ENCODE measurements at places on chromosomes 1 and 21. TPM values are rescaled to one million over a fixed set of nuclear protein-coding genes. Genes with fewer than 3 reads are reported as not detected.

Gene TEKT2
- not detected for total RNA-seq

Gene ILDR2
- not detected for total RNA-seq

Gene PIGR
- 0.26 TPM for total RNA-seq

Gene IL20
- not detected for total RNA-seq

Gene FOXO6
- not detected for total RNA-seq

Gene GPR153
- 7.4 TPM for total RNA-seq

Gene ORC1
- 2.6 TPM for total RNA-seq

Gene S100A7
- total RNA-seq, result not detected

- H3K27ac ChIP-seq, result no peak overlapping the region
- no peaks in the 10 kb centered on the region for H3K4me1 ChIP-seq
- H3K36me3 ChIP-seq, result peaks cover 23% of the 10 kb centered on the region
- no peaks in the 10 kb centered on the region for H3K27me3 ChIP-seq
- no peak for DNase-seq
These were observed 7.5 kb upstream of the DPH2 start for GRCh38 chr1:43962324-43962723.

- H3K4me1 ChIP-seq, result peaks cover 46% of the 10 kb centered on the region
- H3K4me3 ChIP-seq, result no peak overlapping the region
- peaks cover 5% of the 10 kb centered on the region for H3K36me3 ChIP-seq
- no peak for DNase-seq
These were observed 42.6 kb upstream of the RALGPS2 start for GRCh38 chr1:178682429-178682828.

GRCh38 chr1:203629507-203630082 lies 3.0 kb downstream of the ATP2B4 start:
- DNase-seq, result no peak
- H3K27ac ChIP-seq, result peak overlapping the region; percentile 93
- H3K4me1 ChIP-seq, result peaks cover 54% of the 10 kb centered on the region
- peaks cover 3% of the 10 kb centered on the region for H3K27me3 ChIP-seq
- peak overlapping the region; percentile 99 for H3K4me3 ChIP-seq

DNA sequence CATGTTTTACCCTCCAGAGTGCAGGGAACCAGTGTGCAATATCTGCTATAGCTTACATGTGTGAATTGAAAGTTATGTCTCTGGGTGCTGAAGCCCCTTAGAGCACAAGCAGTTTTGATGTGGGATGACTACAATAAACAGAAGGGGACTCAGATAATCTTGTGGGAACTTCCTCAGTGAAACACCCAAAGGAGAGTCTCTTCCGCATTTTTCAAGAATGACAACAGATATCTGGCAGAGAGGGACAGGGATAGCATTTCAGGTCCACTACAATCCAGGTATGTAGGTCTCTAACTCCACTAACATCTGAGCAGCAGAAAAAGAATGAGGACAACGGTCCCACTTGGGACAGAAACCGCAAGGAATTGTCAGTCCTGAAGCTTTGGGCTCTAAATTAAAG lies 67.6 kb upstream of the PDE4B start:
- H3K4me1 ChIP-seq, result peaks cover 11% of the 10 kb centered on the region
- H3K27me3 ChIP-seq, result peaks cover 9% of the 10 kb centered on the region
- H3K27ac ChIP-seq, result no peak overlapping the region

GRCh38 chr1:79353224-79353623 lies 346.7 kb upstream of the ADGRL4 start:
- DNase-seq, result peak; percentile 64
- no peak overlapping the region for H3K27ac ChIP-seq
- H3K4me3 ChIP-seq, result no peak overlapping the region
- H3K4me1 ChIP-seq, result peaks cover 36% of the 10 kb centered on the region
- no peaks in the 10 kb centered on the region for H3K27me3 ChIP-seq
- no peaks in the 10 kb centered on the region for H3K36me3 ChIP-seq

DNA sequence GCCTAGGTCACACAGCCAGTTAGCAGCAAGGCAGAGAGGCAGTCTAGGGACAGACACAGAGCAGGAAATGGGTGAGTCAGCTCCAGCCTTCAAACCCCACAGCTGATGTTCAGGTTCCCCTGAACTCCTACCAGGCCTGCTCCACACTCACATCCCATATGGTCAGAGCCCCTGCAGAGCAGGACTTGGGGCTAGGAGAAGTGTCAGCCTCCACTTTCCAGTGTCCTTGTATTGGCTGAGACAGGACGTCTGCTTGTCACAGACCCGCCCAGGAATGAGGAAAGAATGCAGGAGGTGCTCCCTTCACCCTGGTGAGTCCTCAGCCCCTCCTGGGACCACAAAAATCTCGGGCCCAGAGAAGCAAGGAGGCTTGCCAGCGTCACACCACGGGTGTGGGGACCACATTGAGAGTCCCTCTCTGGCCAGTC lies 92.5 kb downstream of the LACTBL1 start:
- H3K27ac ChIP-seq, result peak overlapping the region; percentile 32
- H3K27me3 ChIP-seq, result no peaks in the 10 kb centered on the region
- no peaks in the 10 kb centered on the region for H3K36me3 ChIP-seq
- H3K4me1 ChIP-seq, result peaks cover 9% of the 10 kb centered on the region

- peaks cover 11% of the 10 kb centered on the region for H3K36me3 ChIP-seq
- H3K4me3 ChIP-seq, result no peak overlapping the region
- no peak for DNase-seq
- H3K4me1 ChIP-seq, result no peaks in the 10 kb centered on the region
- peaks cover 7% of the 10 kb centered on the region for H3K27me3 ChIP-seq
- no peak overlapping the region for H3K27ac ChIP-seq
These were observed 15.1 kb downstream of the TFF3 start for GRCh38 chr21:42300045-42300583.

DNA sequence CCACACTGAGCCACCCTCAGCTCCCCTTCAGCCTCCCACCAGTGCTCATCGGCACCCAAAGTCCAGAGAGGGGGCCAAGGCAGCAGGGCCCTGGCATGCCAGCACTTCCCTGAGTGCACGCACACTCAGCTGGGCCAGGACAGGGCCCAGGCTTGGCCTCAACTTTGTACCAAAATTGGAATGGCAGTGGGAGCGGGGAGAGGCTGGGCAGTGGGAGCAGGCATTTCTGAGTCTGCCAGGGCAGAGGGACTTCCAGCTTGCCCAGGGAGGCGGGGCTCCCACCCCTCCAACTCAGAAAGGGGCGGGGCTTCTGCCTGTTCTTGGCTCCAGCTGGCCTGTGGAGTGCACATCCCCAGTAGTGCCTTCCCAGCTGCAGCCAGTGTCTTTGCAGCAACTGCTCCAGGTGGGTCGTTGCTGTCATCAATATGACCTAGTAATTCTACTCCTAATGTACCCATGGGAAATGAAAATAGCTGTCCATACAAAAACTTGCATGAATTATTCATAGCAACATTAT lies 10.3 kb upstream of the SNX7 start:
- H3K4me3 ChIP-seq, result no peak overlapping the region
- peaks cover 2% of the 10 kb centered on the region for H3K27me3 ChIP-seq
- H3K27ac ChIP-seq, result no peak overlapping the region
- H3K36me3 ChIP-seq, result no peaks in the 10 kb centered on the region
- DNase-seq, result no peak

DNA sequence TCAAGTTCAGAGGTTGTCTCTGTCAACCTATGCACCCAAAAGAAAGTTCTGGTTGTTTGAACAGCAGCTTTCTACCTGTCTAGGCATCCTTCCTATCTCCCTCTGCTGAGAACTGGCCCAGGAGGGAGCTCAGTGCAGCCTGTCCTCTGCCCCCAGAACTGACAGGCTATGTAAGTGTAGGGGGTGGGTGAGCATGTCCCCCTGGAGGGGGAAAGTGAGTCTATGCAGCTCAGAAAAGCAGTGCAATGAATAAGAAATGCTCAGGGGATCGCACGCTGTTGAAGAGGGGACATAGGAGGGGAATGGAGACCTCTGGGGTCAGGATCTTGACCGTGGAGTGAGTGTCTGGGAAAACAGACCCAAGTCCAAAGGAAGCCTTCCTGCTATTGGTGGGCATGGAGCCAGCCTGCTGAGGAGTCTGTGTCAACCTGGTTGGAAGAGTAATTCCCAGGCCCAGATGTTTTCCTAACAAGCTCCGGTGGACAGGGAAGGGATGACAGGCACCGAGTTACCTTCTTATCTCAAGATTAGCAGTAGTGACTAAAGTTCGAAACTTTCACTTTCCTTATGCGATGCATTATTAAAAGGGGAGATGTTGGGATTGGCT lies 26.1 kb upstream of the FHAD1 start:
- no peaks in the 10 kb centered on the region for H3K36me3 ChIP-seq
- no peak overlapping the region for H3K4me3 ChIP-seq
- H3K27ac ChIP-seq, result no peak overlapping the region
- DNase-seq, result no peak

DNA sequence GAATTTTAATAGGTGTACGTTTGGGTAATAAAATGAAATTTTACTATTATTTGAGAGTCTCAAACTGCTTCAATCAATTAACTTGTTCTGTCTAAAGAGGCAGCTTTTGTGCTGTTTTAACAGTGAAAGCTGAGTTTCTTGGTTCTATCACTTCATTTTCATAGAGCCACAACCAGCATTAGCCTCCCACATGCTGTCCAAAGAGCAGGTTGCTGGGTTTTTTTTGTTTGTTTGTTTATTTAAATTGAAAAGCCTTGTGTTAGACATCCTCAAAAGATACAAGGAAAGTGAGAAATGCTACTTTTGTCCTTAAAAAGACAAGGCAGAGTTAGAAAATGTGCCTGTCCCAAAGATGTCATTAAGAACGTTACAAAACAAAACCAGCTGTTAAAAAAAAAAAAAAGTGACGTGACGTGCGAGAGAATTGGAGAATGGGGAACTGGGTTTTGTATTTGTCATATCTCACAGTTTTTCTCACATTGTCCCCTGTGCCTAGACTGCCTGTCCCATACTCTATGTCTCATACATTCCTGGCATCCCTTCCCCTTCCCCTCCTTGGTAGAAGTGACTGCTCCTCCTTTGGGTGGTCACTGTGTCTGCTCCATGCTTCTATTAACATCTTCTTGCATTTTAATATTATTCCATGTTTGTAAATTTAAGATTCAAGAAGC lies 63.1 kb upstream of the CD34 start:
- no peak overlapping the region for H3K4me3 ChIP-seq
- peaks cover 20% of the 10 kb centered on the region for H3K27me3 ChIP-seq
- peaks cover 15% of the 10 kb centered on the region for H3K4me1 ChIP-seq
- no peak overlapping the region for H3K27ac ChIP-seq

- H3K27me3 ChIP-seq, result peaks cover 2% of the 10 kb centered on the region
- DNase-seq, result no peak
- H3K36me3 ChIP-seq, result no peaks in the 10 kb centered on the region
- no peaks in the 10 kb centered on the region for H3K4me1 ChIP-seq
These were observed 94.8 kb downstream of the DAB1 start for GRCh38 chr1:57329001-57329527.

All from HFFc6 (cell line).